Stimulated activated CD4-positive, alpha-beta T cell treated with anti-CD3 and anti-CD28 coated beads, Interleukin-1b, Interleukin-23, amount 100 ng/mL, for 48 hours (primary cell): ENCODE measurements at places on chromosomes 1 and 21.

DNA sequence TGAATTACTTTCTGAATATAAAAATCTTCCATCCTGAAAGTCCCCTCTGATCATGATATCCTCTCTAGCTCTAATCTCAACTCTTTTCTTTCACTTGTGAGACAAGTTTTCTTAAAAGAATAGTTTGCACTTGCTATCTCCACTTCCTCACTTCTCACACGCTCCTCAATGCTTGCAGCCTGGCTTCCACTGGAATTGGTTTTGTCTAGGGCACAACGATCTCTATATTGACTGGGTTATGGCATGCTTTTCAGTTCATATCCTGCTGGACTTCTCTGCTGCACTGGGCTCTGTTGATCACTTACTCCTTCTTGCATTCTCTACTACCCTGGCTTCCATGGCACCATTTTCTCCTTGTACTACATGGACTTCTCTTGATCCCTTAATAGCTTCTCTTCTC is 474 bp downstream of the FCRLA start:
- no peak for DNase-seq

DNA sequence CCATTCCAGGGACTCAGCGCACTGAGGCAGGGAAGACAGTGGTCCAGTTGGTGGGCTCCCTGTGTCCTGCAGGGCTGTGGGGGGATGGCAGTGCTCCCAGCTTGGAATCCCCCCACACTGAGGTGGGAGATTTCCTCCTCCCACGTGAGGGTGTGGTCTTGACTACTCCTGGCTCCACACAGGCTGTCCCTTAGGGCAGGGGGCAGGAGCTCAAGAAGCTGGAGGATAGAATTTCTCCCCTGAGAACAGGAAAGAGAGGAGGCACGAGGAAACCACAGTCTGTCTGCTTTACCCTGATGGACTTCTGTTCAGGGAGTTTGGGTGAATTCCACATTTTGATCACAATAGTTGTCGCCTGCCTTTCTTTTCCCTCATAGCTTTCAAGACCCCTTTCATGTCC is 62.1 kb downstream of the CACNA1E start:
- DNase-seq: no peak

DNA sequence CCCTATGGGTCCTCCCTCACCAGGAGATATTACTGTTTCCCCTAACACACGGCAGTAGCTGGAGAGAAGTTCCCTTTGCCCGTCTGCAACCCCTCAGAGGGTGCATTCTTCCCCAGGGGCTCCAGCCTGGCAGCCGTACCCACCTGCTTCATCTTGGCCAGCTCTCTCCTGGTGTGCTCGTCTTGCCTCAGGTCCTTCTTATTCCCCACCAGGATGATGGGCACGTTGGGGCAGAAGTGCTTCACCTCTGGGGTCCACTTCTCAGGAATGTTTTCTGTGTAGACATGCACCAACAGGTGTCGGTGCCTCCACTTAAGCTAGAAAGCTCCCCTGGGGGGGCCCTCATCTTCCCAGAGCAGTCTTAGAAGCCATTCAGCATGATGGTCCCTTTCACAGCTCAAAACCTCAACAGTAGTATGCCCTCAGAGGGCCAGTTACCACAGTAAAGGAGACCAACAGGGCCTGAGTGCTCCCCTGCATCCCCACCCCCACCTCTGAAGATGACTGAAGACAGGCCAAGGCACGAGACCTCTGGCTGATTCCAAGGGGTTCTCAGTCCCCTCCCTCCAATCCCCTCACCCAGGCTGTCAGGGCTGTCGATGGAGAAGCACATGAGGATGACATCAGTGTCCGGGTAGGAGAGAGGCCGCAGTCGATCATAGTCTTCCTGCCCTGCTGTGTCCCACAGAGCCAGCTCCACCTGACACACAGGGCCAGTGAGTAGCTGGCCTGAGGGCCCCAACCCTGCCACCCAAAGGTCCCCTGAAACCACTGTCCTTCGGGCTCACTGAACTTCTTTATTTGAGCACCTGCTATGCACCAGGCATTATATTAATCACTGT is 4.3 kb downstream of the RHOC start:
- DNase-seq: no peak

GRCh38 chr1:216330262-216330661 is 93.0 kb downstream of the USH2A start:
- DNase-seq: no peak

DNA sequence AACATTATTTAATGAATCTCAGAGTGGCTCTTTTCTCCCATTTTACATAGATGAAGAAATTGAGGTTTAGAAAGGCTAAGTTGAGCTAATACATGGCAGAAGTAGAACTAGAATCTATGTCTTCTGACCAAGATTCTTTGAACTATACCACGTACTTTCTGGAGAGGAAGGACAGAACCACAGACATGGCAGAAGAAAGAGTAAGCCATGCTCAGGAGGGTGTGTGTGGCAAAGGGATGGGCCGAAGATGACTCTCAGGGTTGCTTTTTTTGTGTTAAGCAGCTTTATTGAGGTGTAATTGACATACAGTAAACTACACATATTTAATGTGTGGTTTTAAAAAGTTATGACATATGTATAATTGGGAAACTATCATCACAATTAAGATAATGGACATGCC is 69.5 kb downstream of the PEX14 start:
- DNase-seq: no peak

DNA sequence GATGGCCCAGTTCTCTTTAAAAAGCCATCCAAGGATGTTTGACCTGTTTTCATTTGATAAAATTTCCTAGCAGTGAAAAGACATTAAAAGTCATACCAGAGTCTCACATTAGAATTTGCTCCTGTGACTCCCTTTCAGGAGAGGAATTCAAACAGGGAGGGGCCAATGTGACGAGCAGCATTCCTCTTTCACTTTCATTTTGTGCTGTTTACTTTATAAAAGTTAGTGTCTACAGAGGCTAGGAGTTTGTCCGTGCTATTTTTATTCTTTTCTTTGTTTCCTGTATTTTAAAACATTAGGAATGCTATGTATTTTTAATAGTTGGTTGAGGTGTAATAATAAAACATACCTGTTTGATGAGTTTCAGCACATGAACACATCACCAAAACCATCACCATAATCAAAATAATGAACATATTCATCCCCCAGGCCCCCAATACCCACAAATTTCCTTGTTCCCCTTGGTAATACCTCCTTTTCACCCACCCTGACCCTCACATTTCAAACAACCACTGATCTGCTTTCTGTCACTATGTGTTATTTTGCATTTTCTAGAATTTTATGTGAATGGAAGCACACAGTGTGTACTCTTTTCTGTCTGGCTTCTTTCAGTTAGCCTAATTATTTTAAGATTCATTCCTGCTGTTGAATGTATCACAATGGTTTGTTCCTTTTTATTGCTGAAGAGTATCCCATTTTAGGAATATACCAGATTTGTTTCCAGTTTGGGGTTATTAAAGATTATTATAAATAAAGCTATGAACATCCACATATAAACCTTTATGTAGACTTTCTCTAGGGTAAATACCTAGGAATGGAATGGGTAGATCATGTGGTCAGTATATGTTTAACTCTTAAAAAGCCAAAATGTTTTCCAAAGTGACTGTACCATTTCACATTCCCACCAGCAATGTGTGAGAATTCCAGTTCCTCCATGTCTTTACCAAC is 129.5 kb downstream of the TENT5C start:
- DNase-seq: peak; percentile 13

- DNase-seq: no peak
Measured at GRCh38 chr1:204986181-204986580, 56.8 kb upstream of the CNTN2 start.

DNA sequence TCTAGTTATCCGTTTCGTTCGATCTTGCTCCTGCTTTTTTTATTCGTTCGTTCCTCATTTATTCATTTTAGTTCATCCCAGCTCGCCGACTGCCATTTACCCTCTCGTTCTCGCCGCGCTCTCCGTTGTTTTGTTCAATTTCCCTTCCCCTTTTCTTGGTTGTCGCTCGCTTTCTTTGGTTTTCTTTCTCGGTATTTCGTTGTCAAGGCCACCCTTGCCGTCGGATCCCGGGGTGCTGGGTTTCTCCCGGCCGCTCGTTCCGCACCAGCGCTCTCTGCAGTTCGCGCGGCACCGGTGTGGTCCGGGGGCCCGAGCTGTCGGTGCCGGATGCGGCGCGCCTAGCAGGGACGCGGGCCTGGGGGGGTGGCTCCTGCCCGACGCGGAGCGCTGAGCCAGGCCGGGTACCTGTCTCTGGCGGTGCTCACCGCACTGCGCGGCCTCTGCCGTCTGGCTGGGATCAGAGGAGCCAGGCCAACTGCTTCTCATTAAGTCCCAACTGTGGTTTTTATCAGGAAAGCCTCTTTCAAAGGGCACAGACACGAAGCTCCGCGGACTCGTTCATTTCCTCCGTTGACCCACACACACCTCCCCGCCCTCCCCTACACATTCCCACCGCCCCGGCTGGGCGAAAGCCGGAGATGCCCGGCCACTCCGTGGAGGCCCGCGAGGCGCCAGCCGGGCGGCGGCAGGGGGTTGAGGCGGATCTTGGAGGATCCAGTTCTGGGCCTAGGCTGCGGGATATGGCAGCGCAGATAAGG is 1.6 kb downstream of the ALX3 start:
- DNase-seq: no peak

GRCh38 chr1:244865028-244865371 is 657 bp upstream of the HNRNPU start:
- peak; percentile 28 for DNase-seq

DNA sequence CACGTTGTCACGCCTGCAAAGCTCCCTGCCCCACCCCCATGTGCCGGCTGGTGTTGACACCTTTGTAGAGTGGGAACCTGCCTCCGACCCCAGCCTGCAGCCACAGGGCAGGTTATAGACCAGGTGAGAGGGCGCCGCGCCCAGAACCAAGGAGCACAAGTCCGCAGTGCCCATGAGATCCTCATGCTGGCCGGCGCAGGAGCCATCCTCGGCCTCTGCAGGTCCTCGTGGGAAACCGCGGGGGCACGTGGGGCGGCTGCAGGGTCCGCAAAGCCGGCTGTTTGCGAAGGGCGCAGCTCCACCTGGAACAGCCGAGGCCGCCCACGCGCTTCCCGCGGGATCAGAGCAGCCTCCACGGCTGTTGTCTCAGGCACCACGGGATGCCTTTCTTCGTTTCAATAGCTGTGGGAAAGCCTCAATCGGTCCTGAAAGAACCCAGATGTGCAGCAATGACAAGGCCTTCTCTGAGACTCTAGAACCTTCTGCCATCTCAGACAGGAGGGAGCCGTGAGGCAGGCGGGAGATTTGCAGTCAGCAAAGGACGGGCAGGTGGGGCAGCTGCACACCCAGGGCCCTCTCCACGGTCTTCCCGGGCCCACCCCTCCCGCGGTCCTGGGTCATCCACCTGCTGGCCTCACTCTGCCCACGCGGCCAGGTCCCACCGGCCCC is 29.9 kb downstream of the POFUT2 start:
- DNase-seq: no peak

GRCh38 chr21:43287795-43288755 is 119.3 kb downstream of the CRYAA start:
- DNase-seq: no peak

GRCh38 chr1:48761411-48761810 is 15.3 kb downstream of the BEND5 start:
- DNase-seq: no peak
